ENCODE measurements at places on chromosomes 11 and 22.

DNA sequence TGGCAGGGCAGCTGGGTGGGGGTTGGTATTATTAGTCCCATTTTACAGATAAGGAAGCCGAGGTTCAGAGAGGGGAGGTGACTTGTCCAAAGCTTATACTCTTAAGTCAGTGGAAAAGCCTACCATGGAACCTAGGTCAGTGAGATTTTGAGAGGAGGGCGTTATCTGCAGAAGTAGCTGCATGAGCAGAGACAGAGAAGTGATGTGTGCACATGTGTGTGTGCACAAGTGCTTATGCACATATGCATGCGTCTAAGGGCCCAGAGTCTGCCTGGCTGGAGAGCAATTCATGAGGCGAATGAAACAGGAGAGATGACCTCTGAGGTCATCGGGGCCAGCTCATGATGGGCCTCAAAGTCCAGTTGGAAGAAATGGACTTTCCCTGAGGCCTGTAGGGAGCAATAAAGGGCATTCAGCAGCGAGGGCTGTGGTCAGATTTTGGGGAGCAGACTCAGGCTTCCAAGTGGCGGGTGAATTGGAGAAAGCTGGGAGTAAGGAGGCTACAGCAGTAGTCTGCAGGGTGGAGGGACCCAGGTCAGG, 8.2 kb downstream of the PLEKHB1 start:
- DNase-seq, result no peak

- DNase-seq, result no peak
These were observed 61.5 kb downstream of the TMPRSS5 start for GRCh38 chr11:113644605-113645004.

DNA sequence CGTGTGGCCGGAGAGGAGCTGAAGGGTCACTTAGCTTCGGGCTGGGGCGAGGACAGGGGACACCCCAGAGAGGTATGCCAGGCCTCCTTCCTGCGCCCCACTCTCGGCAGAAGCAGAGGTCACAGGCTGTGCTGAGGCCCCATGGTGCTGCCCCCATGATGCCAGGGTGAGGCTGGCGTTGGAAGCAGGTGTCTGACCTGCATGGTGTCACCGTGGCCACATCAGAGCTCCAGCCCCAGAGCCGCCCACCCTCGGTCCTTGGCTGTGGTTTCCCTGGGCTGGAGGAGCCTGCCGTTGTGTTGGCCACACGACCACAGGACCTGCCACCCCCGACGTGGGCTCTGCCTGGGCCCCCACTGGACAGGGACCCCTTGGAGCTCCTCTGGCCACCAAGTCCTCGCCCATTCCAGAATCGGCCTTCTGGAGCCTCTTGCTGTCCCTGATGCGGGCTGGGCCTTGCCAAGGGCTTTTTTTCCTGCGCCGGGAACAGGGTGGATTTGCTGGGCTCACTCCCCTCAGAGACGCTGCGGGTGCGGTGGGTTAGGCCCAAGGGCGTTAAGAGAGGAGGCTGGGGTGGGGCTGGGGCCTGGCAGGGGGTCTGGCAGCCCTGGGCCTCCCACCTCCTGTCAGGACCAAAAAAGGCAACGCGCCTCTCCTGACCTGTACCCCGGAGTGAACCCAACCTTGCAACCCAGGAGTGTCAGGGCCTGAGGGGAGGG, 8.2 kb upstream of the TSSC4 start:
- no peak for DNase-seq

DNA sequence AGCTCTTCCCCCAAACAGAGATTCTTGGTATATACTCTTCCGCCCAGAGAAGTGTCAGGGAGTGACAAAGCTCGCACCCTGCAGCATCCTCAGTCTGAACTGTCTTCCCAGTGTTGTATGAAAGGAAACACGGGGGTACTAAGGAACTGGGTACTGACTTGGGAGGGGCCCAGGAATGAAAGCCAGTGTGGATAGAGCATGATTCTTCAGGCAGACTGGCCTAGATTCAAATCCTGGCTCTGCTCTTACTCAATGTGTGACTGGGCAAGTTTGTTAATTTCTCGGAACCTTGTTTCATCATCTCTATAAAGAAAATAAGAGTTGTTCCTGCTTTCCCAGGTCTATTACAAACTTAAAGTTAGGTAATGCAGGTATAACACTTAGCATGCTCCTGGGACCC, 266.0 kb upstream of the NARS2 start:
- no peak for DNase-seq

- no peak for DNase-seq
These were observed 9.9 kb upstream of the CASP12 start for GRCh38 chr11:104908186-104908531.

DNA sequence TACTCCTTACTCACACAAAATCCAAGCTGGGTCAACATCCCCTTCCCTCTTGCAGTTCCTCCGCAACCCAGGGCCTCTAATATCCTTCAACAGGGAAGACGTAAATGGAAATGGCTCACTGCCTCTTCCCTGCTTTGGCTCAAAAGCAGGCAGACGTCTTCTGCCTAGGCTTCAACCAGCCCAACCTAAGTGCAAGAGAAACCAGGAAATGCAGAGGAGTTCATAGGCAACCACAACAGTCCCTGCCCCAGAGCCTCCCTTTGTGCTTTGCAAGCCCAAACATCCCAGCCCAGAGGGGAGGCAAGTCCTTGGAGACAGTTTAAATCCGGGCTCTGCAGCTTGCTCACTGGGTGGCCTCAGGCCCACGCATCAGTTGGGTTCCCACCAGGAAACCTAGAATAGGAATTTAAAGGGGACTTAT, 33.3 kb downstream of the CD6 start:
- DNase-seq, result no peak

DNA sequence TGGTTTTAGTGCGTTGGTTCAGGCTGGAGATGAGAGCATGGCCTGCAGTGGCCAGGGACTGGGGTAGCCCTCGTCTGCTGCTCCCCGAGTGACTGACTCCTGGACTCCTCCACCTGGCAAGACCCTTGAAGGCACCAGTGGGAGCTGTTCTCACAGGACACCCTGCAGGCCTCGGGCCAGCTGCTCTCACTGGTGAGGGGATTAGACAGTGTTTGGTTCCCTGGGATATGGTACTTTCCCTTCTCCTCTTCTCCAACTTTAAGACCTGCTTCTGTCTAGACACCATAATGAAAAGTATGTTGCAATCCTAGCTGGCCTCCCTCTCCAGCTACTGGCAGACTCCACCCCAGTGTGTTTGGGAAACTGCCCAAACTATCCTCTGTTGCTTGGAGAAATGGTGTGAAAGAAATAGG, 168.8 kb upstream of the CADM1 start:
- DNase-seq, result no peak

DNA sequence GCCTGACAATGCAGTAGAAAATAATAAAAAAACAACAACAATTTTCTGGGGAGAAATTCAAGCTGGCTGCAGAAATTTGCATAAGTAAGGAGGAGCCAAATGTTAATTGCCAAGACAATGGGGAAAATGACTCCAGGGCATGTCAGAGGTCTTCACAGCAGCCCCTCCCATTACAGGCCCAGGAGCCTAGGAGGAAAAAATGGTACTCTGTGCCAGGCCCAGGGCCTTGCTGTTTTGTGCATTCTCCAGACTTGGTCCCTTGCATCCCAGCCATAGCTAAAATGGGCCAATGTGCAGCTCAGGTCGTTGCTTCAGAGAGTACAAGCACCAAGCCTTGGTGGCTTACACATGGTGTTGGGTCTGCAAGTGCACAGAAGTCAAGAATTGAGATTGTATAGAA, 45.5 kb downstream of the MS4A2 start:
- no peak for DNase-seq

GRCh38 chr22:47786650-47787290, 1024.3 kb downstream of the TBC1D22A start:
- DNase-seq, result no peak

DNA sequence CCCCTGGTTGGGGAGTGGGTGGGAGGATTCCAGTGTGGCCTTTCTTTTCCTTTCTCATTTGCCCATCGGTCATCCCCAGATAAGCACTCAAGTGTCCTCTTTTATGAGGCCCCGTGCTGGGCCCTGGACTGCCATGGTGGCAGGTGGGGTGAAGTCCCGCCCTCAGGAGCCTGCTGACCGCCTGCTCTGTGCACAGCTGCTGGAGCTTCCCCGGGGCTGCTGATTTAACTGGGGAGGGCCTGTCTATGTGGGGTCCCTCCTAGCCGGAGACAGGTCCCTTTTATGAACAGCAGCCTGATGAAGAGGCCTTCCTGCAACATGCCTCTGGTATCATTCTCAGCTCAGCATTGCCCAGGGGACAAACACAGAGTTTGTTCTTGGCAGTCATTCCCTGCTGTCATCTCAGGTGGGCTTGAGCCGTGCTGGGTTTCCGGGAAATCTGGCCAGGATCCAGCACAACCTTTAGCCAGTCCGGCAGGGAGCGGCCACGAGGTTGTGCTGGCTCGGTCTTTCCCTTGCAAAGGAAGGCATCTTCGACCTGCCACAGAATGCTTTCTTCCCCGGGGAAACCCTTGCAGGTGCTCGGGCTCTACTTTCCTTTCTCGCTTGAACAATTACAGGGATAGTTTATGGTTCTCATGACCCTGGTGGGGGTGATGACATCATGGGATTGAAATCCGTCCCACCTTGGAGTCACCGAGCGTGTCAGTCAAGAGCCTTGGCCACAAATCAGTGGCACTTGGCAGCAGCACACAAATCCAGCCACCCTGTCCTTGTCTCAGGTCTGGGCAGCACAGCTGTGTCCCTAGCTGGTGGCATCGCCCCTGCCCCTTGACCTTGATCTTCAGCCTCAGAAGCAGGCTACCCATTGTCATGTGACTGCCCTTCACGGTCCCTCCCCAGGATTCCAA, 20.1 kb downstream of the ST14 start:
- DNase-seq, result no peak

DNA sequence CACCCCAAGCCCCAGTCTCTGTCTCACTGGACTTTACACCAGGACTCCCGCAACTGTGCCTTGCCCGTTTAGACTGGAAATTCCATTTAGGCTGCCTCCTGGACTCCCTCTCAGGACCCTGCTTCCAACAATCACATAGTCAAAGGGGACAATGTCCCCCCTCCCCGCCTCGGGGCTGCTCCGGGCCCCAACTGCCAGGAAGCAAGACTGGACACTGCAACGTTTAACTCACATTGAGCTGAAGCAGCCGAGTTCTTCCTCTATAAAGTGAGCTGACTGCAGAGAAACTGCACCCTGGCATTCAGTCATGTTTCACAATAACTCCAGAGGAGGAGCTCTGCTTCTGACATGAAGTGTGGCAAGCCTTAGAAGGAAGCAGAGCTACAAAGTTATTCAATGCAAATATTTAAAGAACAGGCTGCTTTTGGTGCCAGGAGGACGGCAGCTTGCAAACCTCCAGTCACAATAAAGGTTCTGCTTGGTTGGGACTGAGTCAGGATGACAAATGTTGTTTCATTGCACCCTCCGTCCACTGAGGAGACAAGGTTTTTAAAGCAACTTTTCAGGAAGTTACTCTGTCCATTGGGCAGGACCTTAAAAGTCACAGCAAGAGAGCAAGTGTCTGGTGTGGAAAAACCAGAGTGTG, 19.9 kb downstream of the PACSIN2 start:
- DNase-seq, result no peak

- no peak for DNase-seq
These were observed 414.1 kb upstream of the DDI1 start for GRCh38 chr11:103622296-103622695.

DNA sequence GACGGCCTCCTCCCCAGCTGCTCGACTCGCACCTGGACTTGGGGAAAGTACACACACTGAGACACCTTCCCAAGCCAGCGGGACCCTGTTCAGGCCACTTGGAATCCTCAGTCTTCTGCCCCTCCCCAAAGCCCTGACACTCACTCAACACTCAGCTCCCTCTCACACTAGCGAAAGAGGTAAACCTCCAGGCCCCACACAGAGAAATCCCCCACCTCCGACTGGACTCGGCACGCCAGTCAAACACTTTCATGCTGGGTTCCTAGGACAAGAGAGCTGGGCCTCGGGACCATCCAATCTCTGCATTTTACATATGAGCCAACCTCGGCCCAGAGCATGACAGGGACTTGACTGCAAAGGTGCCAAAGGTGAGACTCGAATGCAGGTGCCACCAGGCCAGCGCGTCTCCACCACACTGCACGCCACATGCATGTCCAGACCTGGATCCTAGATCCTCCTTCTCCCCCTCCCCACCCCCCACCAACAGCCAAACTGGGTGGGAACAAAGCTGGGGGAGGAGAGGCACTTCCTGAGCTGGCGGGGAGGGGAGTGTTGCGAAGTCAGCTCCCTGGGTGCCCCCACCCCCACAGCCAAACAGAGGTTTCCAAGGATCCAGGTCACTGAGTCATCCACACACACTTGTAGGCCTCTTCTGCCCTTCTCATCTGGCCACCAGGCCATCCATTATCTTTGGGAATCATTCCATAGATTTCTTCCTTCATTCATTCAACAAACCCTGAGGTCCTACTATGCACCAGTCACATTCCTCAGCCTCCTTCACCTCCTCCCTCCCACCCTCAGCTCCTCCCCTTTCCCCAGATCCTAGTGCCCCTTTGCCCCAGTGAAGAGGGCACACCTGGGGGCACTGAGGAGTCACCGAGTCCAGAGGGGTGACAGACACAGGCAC, 10.7 kb upstream of the CD5 start:
- DNase-seq, result no peak

- DNase-seq, result no peak
These were observed 19.7 kb upstream of the TECTA start for GRCh38 chr11:121081321-121081720.

- DNase-seq, result no peak
These were observed 94.1 kb upstream of the ANO1 start for GRCh38 chr11:69983897-69984438.

DNA sequence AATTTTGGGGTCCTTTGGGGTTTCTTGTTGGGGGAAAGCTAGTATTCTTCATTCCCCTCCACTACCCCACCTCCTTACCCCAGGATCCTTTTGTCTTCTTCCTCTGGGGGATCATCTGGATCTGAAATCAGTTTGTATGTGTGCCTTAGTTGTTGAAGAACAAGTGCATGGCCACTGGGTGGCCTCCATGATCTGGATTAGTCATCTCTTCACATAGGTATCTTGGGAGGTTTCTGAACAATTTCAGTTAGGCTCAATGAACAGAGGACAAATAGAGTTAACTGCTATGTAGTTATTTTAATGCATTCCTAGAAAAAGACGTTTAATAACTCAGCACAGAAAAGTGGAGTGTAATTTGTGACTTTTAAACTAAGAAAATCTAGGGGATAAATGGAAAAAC, 7.1 kb upstream of the VWA5A start:
- DNase-seq, result no peak

- DNase-seq, result no peak
These were observed 145.6 kb downstream of the EFCAB6 start for GRCh38 chr22:43666457-43666856.

DNA sequence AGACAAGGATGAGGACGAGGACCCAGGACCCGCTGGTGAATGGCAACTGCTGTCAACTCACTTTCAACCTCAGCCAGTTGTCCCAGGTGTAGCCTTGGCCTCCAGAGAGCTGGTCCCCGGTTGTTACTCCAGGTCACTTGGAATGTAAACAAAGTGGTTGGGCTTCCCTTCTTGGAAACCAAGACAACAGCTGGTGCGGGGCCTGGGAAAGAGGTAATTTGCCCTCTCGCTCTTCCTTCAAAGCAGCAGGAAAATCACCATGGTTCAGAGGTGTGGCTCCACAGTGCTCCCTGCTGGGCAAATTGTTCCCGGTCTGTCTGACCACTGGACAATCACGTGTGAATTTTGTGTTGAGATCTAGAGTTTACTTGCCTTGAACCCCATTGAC, 15.0 kb downstream of the SLC1A2 start:
- DNase-seq, result no peak

All from SHP77 treated with DMSO at 0.1 percent for 48 hours (cell line).